A673 (cell line): ENCODE measurements at places on chromosomes 6 and 20. TPM values are rescaled to one million over a fixed set of nuclear protein-coding genes. Genes with fewer than 3 reads are reported as not detected.

The GPR6 gene
- not detected in 2 replicates for total RNA-seq

The MDFI gene
- total RNA-seq, result 342 and 346 TPM in 2 replicates

- peak; percentile 34 for DNase-seq
- no peaks in the 10 kb centered on the region for H3K36me3 ChIP-seq
- peak overlapping the region; percentile 43 for H3K27ac ChIP-seq
- H3K4me1 ChIP-seq, result peaks cover 9% of the 10 kb centered on the region
- no peak overlapping the region for H3K4me3 ChIP-seq
Measured at GRCh38 chr20:24746351-24746685, 202.8 kb upstream of the CST7 start.

DNA sequence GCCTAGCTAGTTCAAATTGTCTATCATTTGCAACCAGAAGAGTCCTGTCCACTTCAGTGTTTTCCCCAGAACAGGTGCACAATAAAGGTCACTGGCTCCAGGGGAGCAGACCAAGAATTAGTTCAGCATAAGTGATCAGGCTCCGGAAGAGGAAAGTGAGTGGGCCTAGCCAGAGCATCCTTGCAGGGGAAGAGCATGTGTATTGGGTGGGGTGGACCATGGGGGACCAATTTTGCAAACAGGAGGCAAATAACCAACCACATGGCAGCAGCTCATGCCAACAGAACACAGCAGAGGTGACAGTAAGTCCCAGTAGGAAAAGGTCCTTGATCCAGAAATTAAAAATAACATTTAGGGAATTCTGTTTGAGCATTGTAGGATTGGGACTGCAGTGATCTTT lies 43.2 kb upstream of the CNR1 start:
- no peaks in the 10 kb centered on the region for H3K36me3 ChIP-seq
- no peak overlapping the region for H3K4me3 ChIP-seq
- no peaks in the 10 kb centered on the region for H3K27me3 ChIP-seq
- DNase-seq, result no peak
- H3K27ac ChIP-seq, result no peak overlapping the region

- no peaks in the 10 kb centered on the region for H3K36me3 ChIP-seq
- no peak overlapping the region for H3K27ac ChIP-seq
- H3K4me1 ChIP-seq, result peaks cover 8% of the 10 kb centered on the region
- H3K27me3 ChIP-seq, result peaks cover 19% of the 10 kb centered on the region
- DNase-seq, result no peak
Measured at GRCh38 chr6:83849610-83850009, 3.5 kb upstream of the RIPPLY2 start.

GRCh38 chr6:119493980-119494379 lies 144.4 kb upstream of the MAN1A1 start:
- DNase-seq, result no peak
- no peaks in the 10 kb centered on the region for H3K27me3 ChIP-seq
- no peak overlapping the region for H3K27ac ChIP-seq
- no peaks in the 10 kb centered on the region for H3K36me3 ChIP-seq
